ENCODE measurements at places on chromosomes 5 and 9.
A peak's percentile ranks its signal among the peaks of the same experiment; 100 is the strongest.

DNA sequence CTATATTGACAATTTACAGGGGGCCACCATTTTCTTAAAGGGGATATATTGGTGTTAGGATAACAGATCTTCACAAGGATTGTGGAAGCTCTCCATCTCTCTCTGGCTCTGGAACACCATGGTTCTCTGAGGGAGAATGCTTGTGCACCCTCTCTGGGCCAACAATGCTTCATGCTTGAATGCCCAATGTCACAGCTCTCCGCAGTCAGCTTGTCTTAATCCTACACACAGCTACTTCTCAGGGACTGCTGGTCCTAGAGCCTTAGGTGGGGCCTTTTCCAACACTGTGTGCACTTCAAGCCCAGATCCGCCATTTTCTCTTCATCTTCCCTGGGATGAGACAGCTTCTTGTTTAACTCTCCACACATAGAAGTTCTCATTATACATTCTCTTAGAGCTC, 6.9 kb upstream of the PDLIM4 start:
- DNase-seq, result no peak

- DNase-seq, result no peak
Observed at GRCh38 chr9:72349240-72349639, 15.8 kb downstream of the ZFAND5 start.

DNA sequence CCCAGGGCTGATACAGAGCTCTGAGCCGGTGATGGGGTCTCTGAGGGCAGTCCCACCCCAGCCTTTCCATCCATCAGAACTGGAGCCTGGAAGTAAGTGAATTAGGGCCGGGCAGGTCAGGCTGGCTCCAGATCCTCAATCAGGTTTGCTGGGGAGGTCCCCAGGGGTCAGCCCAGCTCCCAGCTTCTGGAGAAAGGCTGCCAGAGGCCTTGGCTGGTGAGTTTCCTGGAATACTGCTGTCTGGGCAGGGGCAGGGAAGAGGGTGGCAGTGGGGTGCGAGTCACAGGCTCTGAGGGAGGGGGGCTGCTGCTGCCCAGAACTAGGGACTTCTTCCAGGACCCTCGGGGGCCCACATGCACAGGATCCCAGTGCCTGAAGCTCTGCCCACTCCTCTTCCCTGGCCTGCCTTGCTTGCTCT, 200.6 kb upstream of the MVB12B start:
- DNase-seq, result no peak

- no peak for DNase-seq
Observed at GRCh38 chr5:83281176-83281575, 190.4 kb upstream of the VCAN start.

- DNase-seq, result no peak
Observed at GRCh38 chr5:16784843-16785791, 151.0 kb downstream of the MYO10 start.

DNA sequence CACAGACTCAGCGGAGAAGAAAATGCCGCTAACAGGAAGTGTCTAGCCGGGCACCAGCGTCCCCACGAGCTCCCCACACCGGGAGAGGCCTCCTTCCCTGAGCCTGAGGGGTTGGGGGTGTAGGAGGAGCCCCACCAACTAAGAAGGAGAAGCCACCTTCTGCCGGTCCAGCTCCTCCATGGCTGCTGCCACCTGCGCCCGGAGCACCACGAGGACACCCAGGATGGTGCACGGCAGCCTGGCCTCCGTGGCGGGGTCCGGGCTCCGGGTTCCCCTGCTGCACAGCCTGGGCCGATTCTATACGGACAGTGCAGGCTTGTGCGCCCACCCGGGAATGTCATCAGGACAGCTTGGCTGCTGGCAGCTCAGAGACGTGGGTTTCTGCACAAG, 297 bp downstream of the LCN8 start:
- peak; percentile 34 for DNase-seq

GRCh38 chr5:135651156-135651555, 72.4 kb upstream of the CXCL14 start:
- no peak for DNase-seq
